A549 treated with Hydrocortisone at 1 μM for 4 hours (cell line): ENCODE measurements at places on chromosomes 3 and 15. TPM values are rescaled to one million over a fixed set of nuclear protein-coding genes. Genes with fewer than 3 reads are reported as not detected.

Gene IGDCC3
- 0.07 to 0.18 TPM (median 0.09 TPM) in 5 replicates for total RNA-seq

Gene CX3CR1
- 0.06 to 0.09 TPM (median 0.07 TPM) in 3 of 5 replicates, not detected in the others for total RNA-seq

Gene CA12
- total RNA-seq: 166 to 192 TPM (median 183 TPM) in 5 replicates

Gene XCR1
- not detected in 5 replicates for total RNA-seq

Gene SLC51B
- total RNA-seq: 14.4 to 20.3 TPM (median 15.9 TPM) in 5 replicates

Gene ACKR4
- not detected in 5 replicates for total RNA-seq

Gene FAM174B
- total RNA-seq: 7.0 to 9.3 TPM (median 8.0 TPM) in 5 replicates

Gene OXTR
- 9.0 to 11.6 TPM (median 9.7 TPM) in 5 replicates for total RNA-seq

Gene SLC9C1
- total RNA-seq: not detected in 5 replicates

Gene LYZL4
- not detected in 5 replicates for total RNA-seq

Gene ESYT3
- 0.40 to 0.83 TPM (median 0.55 TPM) in 5 replicates for total RNA-seq

Gene FRMD5
- total RNA-seq: 2.0 to 2.9 TPM (median 2.5 TPM) in 5 replicates

Gene TF
- total RNA-seq: 0.91 to 2.4 TPM (median 1.4 TPM) in 5 replicates

Gene ZCWPW2
- total RNA-seq: 0.25 TPM in 1 of 5 replicates, not detected in the others

Gene LRCH3
- total RNA-seq: 11.3 to 22.0 TPM (median 12.4 TPM) in 5 replicates

Gene SEMA3B
- total RNA-seq: 6.0 to 9.4 TPM (median 6.2 TPM) in 5 replicates

Gene DTX3L
- 7.4 to 11.1 TPM (median 7.6 TPM) in 5 replicates for total RNA-seq

Gene GP9
- not detected in 5 replicates for total RNA-seq

Gene KCNAB1
- not detected in 5 replicates for total RNA-seq

Gene UNC13C
- total RNA-seq: 0.01 TPM in 1 of 5 replicates, not detected in the others

Gene SLC28A1
- total RNA-seq: 0.03 to 0.06 TPM in 2 of 5 replicates, not detected in the others

Gene NLGN1
- not detected in 5 replicates for total RNA-seq

Gene ISL2
- total RNA-seq: 2.9 to 4.3 TPM (median 3.8 TPM) in 5 replicates

Gene CD200
- total RNA-seq: not detected in 5 replicates

Gene FOXL2
- 3.3 to 5.0 TPM (median 4.3 TPM) in 5 replicates for total RNA-seq

Gene THPO
- 0.11 to 0.12 TPM in 2 of 5 replicates, not detected in the others for total RNA-seq

Gene TADA3
- total RNA-seq: 58.9 to 62.3 TPM (median 60.1 TPM) in 5 replicates

Gene CPLX3
- 0.05 to 0.06 TPM in 2 of 5 replicates, not detected in the others for total RNA-seq

Gene SPTSSB
- total RNA-seq: not detected in 5 replicates

Gene FMN1
- total RNA-seq: 0.21 to 0.39 TPM (median 0.29 TPM) in 5 replicates

Gene TICRR
- 10.1 to 13.7 TPM (median 11.9 TPM) in 5 replicates for total RNA-seq

Gene RASL12
- total RNA-seq: 0.07 to 0.16 TPM (median 0.15 TPM) in 5 replicates

Gene MUSTN1
- 0.20 to 0.32 TPM in 2 of 5 replicates, not detected in the others for total RNA-seq

Gene MYH15
- 0.08 to 0.16 TPM (median 0.14 TPM) in 5 replicates for total RNA-seq

Gene CCRL2
- 0.07 to 0.10 TPM (median 0.09 TPM) in 3 of 5 replicates, not detected in the others for total RNA-seq

Gene MAP1A
- 0.50 to 0.76 TPM (median 0.60 TPM) in 5 replicates for total RNA-seq

Gene SNUPN
- 29.3 to 33.9 TPM (median 31.3 TPM) in 5 replicates for total RNA-seq

Gene ACKR2
- 0.12 to 0.14 TPM (median 0.13 TPM) in 3 of 5 replicates, not detected in the others for total RNA-seq

Gene CHRNB4
- total RNA-seq: 0.75 to 1.4 TPM (median 0.89 TPM) in 5 replicates

Gene CTXN2
- 0.03 to 0.07 TPM in 2 of 5 replicates, not detected in the others for total RNA-seq

Gene CADPS
- not detected in 5 replicates for total RNA-seq

Gene SOX2
- total RNA-seq: 0.37 to 0.58 TPM (median 0.43 TPM) in 5 replicates

Gene GCNT3
- total RNA-seq: 121 to 140 TPM (median 128 TPM) in 5 replicates

Gene DAZL
- total RNA-seq: not detected in 5 replicates

Gene RHOV
- total RNA-seq: 3.7 to 4.8 TPM (median 4.6 TPM) in 5 replicates

Gene CXCR6
- not detected in 5 replicates for total RNA-seq

Gene THAP10
- total RNA-seq: 3.9 to 5.4 TPM (median 4.7 TPM) in 5 replicates

Gene MESP2
- total RNA-seq: 0.24 to 0.84 TPM (median 0.48 TPM) in 5 replicates
